ENCODE measurements at places on chromosomes 1 and 21.

DNA sequence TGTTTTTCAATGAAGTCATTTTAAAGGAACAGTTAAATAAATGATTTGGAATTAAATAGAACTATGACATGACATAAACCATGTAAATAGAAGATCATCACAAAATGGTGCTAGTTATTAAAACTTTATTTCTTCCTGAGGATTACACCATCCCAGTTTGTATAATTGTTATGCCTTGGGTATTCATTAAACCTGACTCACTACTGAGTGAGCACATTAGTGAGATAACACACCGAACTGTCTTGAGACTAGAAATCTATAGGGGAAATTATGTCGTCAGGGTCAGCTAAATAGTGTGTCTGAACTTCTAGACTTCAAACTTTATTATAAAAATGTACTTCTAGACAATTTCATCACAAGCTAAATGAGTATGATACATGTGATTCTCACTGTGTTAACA, 189.4 kb downstream of the NCAM2 start:
- no peak for DNase-seq

GRCh38 chr1:165218731-165219130, 137.8 kb downstream of the LMX1A start:
- DNase-seq: no peak

DNA sequence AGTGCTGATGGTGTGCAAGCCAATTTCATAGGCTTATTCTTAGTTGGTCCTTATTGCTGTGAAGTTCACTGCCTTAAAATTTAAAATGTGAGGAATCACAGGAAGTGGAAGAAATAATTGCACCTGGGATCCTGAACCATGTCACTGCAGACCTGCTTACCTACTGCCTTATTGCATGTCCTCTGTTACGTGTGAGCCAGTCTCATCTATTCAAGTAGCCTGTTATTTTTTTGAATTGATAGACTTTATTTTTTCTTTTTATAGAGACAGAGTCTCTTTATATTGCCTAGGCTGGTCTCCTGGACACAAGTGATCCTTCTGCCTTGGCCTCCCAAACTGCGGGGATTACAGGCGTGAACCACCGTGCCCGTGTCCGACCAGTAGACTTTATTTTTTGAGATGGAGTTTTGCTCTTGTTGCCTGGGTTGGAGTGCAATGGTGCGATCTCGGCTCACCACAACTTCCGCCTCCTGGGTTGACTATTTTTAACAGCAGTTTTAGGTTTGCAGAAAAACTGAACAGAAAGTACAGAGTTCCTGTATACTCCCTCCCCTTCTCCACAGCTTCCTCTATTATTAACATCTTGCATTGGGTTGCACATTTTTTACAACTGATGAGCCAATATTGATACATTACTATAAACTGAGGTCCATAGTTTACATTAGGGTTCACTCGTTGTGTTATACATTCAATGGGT, 14.0 kb upstream of the DISC1 start:
- DNase-seq: no peak

GRCh38 chr1:81921851-81922462, 121.2 kb downstream of the ADGRL2 start:
- no peak for DNase-seq

GRCh38 chr1:165564561-165564960, 20.8 kb downstream of the LRRC52 start:
- DNase-seq: no peak

DNA sequence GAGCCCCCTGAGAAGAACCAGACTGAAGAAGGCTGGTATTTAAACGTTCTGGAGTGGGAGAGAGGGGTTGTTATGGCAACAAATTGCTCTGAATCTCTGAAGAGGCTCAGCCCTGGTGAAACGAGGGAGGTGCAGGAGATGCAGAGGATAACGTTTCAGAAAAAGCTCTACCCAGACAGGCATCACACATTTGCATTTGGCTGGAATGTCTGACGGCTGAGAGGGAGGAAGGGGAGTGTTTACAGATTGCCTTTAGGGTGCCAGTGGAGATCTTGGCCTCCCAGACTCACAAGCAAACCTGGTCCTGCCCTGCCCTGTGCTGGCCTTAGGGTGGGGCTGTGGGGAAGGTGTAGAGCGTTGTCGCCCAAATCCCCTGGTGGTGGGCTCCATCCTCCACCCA, 169.0 kb upstream of the AJAP1 start:
- peak; percentile 37 for DNase-seq

- DNase-seq: no peak
Measured at GRCh38 chr1:156429313-156430060, 60.5 kb downstream of the RHBG start.

- no peak for DNase-seq
Measured at GRCh38 chr1:182768963-182769362, 20.6 kb upstream of the NPL start.

GRCh38 chr1:153035211-153035610, 4.2 kb downstream of the SPRR1B start:
- no peak for DNase-seq

GRCh38 chr1:181094416-181095212, 6.1 kb downstream of the IER5 start:
- DNase-seq: no peak

- peak; percentile 63 for DNase-seq
Measured at GRCh38 chr1:11301601-11302000, 28.6 kb downstream of the UBIAD1 start.

GRCh38 chr1:70675737-70676156, 264.7 kb downstream of the CTH start:
- DNase-seq: no peak

DNA sequence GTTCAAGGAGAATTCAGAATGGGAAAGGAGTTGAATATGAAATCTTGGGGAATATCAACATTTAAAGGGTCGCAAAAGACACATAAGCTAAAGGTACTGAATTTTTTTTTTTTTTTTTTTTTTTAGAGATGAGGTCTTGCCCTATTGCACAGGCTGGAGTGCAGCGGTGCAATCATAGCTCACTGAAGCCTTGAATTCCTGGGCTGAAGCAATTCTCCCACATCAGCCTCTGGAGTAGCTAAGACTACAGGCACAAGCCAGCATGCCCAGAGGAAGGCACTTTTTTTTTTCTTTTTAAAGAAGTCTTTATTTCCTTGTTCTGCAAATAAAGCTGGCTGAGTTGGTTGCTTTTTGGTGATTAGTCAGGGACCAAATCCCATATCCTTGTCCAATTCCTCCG, 44.1 kb upstream of the RAB3GAP2 start:
- DNase-seq: no peak

DNA sequence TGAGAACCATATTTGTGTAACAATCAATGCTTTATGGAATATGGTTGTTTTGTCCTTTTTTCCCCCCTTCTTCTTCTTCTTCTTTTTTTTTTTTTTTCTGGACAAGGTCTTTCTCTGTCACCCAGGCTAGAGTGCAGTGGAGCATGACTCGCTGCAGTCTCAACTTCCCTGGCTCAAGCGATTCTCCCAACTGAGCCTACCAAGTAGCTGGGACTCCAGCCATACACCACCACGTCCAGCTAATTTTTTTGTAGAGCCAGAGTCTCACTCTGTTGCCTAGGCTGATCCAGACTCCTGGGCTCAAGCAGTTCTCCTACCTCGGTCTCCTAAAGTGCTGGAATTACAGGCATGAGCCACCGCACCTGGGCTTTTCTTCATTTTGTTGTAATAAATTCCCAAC, 86.7 kb downstream of the FMN2 start:
- no peak for DNase-seq

- DNase-seq: no peak
Measured at GRCh38 chr21:27380303-27380702, 413.4 kb upstream of the ADAMTS5 start.

- DNase-seq: no peak
Measured at GRCh38 chr1:25505656-25506385, 37.6 kb upstream of the LDLRAP1 start.

GRCh38 chr1:154913273-154913672, 23.2 kb downstream of the PMVK start:
- DNase-seq: no peak

DNA sequence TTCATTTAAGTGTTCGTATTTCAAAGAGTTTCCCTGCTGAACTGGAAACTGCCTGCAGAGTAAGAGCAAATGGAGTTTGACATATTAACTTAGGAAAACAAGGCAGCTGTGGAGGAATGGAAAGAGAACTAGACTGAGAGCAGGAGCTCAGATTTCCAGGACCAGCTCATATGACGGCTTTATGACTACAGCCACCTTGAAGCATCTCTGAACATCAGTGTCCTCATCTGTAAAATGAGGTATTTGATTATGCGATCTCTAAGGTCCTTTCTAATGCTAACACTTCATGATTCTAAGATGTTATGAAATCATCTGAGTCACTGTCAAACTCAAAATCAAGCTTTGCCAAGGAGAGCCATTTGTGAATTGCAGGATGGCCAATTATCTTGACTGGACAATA, 112.3 kb downstream of the PRRX1 start:
- DNase-seq: no peak

GRCh38 chr1:55052221-55053142, 13.1 kb downstream of the PCSK9 start:
- DNase-seq: no peak

- no peak for DNase-seq
Measured at GRCh38 chr1:12434174-12434573, 183.8 kb downstream of the DHRS3 start.

- DNase-seq: no peak
Measured at GRCh38 chr21:33980276-33980916, 64.8 kb upstream of the ATP5PO start.

DNA sequence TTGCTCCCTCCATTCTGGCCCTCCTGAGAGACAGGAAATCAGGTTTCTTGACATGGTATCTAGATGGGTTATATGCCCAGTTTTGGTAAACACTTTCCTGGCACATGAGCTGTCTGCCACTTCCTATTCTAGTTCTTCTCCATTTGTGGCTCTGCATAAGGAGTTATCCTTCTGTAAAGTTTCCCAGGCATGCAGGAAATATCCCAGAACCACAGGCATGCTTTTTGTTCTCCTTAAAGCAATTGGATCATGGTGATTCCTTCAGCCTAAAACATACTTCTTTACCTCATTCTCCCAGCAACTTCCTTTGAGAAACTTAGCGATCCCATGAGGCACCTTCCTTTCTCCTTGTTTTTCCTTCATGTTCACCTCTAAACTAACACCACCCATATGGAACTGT, 199.8 kb downstream of the CRB1 start:
- DNase-seq: no peak

GRCh38 chr1:113765306-113766230, 6.3 kb upstream of the PHTF1 start:
- DNase-seq: no peak

DNA sequence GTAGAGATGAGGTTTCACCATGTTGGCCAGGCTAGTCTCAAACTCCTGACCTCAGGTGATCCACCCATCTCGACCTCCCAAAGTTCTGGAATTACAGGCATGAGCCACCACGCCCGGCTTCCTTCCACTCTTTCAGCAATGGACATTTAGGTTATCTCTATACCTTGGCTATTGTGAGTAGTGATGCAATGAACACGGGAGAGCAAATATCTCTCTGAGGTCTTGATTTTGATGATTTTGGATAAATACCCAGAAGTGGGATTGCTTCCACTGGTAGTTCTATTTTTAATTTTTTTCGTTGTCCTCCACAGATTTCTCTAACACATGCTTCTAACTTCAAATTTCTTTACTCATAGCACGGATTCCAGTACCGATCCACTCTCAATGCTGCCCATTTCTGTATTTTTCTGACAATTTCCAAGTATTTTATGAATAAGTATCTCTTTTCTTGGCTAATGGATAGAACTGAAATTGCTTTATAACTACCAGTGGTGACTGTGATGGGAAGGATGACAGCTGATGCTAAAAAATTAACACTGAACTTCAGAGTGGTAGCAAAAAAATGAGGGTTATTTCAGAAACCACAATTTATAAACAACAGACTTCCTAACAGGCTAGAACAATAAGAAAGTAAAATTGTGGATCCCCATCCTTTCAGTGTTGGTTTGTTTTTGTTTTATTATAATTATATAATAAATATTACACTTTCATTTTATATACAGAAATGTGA, 327.5 kb upstream of the RUNX1 start:
- no peak for DNase-seq

DNA sequence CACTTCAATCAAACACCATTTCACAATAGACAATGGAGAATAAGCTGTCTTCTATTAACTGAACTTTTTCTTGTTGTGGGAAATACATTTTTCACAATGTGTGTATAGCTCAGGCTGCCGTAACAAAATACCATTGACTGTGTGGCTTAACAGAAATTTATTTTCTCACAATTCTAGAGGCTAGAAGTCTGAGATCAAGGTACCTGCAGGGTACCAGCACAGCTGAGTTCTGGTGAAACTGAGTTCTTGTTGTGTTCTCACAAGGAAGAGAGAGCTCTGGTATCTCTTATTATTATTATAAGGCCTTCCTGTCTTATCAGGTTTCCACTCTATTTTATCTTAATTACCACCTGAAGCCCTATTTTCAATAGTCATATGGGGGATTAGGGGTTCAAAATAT, 15.4 kb downstream of the ST7L start:
- no peak for DNase-seq

GRCh38 chr1:35927472-35927871, 3.4 kb upstream of the AGO3 start:
- DNase-seq: no peak

DNA sequence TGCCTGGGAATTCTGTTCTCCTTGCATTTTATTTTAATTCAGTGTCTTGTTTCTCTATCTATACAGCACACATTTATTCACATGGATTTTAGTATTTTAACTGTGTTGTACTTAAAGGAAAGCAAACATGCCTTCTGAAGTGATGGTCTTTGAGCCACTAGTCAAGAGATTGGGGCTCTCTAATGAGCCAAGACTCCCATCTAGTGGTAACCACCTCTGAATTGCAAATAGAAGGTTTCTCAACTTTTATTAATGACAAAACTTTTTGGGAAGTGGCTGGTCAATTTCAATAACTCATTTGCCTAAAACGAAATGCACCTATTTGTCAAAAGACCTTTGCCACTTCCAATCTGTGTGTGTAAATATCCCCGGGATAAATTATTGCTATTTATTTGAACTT, 199.6 kb downstream of the LTN1 start:
- DNase-seq: no peak

DNA sequence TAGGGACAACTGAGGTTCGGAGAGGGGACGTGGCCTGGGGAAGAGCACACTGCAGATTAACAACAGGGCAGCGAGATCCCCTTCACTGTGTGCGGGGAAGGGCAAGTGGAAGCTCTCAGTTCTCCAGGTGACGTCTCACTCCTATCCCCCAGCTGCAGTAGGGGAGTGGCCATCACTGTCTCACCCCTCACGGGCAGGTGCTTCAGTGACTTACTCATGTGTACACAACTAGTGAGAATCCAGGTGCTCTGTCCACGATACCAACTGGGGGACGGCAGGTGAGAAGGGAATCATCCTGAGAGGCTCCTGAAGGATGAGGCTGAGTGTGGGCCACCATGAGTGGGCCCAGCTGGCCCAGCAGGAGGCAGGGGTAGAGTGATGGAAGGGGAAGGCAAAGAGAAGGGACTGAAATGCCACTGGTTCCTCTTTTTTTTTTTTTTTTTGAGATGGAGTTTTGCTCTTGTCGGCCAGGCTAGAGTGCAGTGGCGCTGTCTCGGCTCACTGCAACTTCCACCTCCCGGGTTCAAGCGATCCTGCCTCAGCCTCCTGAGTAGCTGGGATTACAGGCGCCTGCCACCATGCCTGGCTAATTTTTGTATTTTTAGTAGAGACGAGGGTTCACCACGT, 25.9 kb downstream of the RHBG start:
- DNase-seq: no peak
